ENCODE measurements at places on chromosomes 4 and X.

DNA sequence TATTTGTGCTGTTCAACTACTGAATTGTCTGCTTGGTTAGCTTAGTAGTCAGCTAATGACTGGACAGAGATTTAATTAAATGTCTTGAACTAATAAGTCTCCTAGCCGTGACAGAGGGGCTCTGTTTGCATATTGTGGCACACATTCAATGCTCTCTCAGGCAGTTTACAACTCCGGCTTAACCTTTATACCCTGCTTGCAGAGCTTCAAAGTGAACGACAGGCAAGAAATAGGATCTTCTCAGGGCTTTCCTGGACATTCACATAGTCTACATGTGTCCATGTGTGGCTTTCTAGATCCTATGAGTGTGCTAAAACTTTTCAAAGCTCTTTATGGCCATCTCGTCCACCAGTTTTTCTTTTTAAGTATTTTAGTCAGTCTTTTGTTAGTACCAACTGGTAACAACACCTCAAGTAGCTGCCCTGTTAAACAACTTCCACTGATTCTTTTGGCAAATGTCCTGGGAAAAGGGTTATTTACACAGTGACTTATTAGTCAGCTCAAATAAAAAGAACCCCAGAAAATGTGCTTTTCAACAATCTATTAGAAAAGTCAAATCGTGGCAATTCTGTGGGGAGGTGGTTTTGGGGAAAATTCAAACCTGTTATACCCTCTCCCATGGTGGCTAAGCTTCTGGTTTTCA is 28.6 kb downstream of the OR13H1 start:
- no peak for DNase-seq

DNA sequence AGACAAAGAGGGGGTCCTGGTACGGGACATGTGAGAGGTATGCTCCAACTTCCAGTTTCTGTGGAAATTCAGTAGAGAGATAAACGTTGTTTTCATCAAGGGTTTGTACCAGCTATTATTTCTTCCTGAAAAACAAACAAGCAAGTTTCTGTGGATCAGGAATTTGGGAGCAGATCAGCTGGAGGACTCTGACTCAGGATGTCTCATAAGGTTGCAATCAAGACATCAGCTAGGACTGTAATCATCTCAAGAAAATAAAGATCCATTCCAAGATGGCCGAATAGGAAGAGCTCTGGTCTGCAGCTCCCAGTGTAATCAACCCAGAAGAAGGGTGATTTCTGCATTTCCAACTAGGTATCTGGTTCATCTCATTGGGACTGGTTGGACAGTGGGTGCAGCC is 23.5 kb upstream of the NFKB1 start:
- no peak for DNase-seq

- no peak for DNase-seq
Measured at GRCh38 chr4:185265942-185266341, 56.5 kb downstream of the SNX25 start.

GRCh38 chr4:127479031-127479622 is 153.6 kb upstream of the INTU start:
- DNase-seq, result peak; percentile 1

- DNase-seq, result no peak
Measured at GRCh38 chr4:152735906-152736305, 43.6 kb downstream of the TIGD4 start.

DNA sequence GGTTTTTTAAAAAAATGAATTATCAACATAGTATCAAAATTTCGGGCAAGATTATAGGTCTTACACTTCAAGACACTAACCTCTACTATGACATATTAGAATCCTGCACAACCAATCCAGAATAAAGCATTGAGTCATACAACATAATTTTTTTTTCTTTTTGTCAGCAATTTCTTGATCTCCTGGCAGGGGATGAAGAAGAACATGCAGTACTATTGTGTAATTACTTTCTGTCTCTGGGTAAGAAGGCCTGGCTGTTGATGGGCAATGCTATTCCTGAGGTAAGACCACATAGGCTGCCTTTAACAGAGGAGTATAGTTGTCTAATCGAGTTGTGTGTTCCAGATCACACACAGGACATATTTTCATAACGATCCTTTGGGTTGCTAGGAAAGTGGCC is 67.5 kb downstream of the FBXL5 start:
- DNase-seq, result no peak

DNA sequence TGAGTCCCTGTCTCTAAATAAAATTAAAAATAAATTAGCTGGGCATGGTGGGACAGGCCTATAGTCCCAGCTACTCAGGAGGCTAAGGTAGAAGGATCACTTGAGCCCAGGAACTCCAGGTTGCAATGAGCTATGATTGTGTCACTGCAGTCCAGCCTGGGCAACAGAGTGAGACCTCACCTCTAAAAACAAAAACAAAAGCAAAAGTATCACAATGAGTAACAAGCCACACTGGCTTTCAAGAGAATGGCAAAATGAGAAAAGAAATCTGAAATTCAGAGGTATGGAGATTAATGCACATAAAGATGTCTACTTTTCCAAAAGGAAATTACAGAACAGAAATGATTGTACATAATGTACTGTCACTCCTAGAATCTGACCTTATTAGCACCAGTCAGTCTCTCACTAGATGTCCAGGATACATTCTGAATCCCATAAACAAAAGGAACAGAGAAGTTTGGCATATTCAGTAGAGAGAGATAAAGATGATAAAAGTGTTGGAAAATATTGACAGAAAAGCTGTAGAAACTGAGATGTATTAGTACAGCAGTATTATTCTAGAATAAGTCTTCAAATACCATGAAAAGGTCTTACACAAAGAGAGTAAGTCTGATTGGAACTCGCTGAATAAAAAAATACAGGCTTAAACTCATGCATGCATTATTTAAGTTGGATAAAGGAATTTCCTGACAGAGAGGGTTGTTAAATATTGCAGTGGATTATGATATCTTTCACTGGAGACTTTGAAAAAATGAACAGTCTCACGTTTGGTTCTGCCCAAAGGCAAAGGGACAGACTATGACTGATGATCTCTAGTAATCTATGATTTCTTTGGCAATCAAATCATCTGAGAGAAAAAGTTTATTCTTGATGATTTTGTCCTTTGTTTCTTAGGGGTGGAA is 102.5 kb downstream of the SH3RF1 start:
- DNase-seq, result no peak

GRCh38 chrX:113892401-113892800 is 691.5 kb upstream of the HTR2C start:
- DNase-seq, result no peak

GRCh38 chrX:133666256-133666655 is 251.0 kb upstream of the GPC4 start:
- no peak for DNase-seq

- no peak for DNase-seq
Measured at GRCh38 chrX:149521438-149521837, 16.3 kb upstream of the IDS start.

DNA sequence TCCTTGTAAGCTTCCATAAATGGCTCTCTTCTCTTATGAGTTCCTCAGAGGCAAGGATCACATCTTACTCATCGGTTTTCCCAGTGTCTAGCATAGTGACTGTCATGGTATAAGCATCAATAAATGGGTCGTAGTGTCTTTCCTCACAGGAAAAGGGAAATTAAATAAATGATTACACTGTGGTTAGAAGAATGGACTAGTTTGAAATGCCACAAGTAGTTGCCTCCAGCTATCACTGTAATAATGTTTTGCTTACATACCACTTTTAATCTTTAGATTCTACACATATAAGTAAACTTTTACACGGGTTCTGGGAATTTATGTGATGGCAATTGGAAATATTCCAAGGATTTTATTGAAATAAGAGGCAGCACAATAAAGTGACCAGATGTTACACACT is 152.8 kb upstream of the CXorf51A start:
- DNase-seq, result no peak

GRCh38 chr4:89100853-89101252 is 10.5 kb upstream of the TIGD2 start:
- no peak for DNase-seq

Data from NCI-H2107 (cell line).